HAP-1 (cell line): ENCODE measurements at places on chromosomes 13 and 19.

DNA sequence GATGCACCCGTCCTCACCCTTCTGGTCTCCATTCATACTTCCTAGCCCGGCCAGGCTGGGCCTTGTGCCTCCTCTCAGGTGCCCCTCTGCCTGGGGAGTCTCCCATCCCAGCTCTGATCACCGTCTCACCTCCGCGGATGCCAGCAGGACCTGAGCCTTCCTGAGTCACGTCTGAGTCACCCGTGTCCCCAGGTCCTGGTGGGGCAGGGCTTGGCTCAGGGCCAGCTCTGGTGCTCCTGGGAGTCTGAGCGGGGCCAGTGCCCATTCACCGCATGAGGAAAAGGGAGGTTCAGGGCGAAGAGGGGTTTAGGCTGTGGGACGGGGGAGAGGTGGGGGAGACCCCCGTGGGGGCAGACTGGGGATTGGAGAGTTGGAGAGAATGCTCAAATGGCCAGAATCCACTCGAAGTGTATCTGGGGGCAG lies 593 bp downstream of the ATP8B3 start:
- DNase-seq, result peak; percentile 45

GRCh38 chr13:91135968-91136367 lies 211.5 kb upstream of the MIR17HG start:
- no peak for DNase-seq

DNA sequence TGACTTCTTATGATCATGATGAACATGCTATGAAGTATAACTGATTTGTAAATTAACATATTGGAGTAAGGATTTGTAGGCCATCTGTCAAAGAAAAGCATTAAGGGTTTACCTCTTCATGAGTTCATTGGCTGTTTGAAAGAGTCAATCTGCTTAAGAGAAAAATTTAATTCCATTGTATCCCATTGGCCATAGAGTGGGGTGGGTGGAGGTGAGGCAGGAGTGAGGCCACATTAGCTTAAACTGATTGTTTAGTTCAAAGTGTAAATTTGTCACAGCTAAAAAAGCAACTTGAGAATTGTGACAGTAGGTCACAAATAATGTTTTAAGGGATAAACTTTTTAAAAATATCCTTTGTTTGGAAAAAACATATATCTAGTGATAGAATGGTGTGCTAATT lies 11.4 kb downstream of the GPR180 start:
- DNase-seq, result no peak

GRCh38 chr19:13149628-13150186 lies 468 bp downstream of the STX10 start:
- DNase-seq, result peak; percentile 69

GRCh38 chr19:8569066-8569771 lies 8.0 kb downstream of the MYO1F start:
- no peak for DNase-seq
